ENCODE measurements at places on chromosomes 7 and 10.
A peak's percentile ranks its signal among the peaks of the same experiment; 100 is the strongest.

DNA sequence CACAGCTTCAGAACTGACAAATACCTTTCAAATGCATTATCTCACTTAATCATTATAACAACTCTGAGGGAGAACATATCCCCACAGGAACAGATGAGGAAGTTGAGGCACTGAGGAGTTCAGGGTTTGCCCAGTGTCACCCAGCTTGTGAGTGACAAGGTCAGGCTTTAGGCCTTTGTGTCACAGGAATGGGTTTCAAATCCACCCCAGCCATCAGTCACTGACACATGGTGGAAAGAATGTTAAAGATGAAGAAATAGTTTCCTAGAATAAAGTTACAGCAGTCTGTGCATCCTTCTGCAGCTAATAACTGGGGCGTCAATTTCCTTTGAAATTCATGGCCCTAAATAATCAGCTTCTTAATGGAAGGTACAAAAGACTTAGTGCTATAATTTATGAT, 37.8 kb downstream of the SGCE start:
- no peak for DNase-seq

DNA sequence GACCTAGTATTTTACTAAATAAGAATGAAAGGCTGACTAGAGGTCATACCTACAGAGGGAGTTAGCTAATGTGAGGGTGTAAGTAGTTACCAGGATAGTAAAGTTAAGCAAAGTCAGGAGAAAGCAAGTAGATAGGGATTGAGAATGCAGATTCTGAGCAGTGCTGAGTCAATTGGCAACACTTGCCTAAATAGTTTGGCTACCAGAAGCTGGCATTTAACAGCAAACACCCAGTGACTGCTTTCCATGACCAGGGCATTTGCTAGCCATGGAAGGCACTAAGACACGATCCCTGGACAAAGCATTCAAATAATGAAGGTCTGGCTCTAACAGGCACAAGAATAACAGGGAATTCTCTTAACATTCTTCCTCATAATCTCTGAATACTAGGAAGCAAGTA, 25.9 kb downstream of the TNKS2 start:
- DNase-seq, result no peak

GRCh38 chr10:93416824-93417223, 65.3 kb downstream of the MYOF start:
- no peak for DNase-seq

- DNase-seq, result no peak
Measured at GRCh38 chr10:108901781-108902618, 1021.3 kb downstream of the XPNPEP1 start.

DNA sequence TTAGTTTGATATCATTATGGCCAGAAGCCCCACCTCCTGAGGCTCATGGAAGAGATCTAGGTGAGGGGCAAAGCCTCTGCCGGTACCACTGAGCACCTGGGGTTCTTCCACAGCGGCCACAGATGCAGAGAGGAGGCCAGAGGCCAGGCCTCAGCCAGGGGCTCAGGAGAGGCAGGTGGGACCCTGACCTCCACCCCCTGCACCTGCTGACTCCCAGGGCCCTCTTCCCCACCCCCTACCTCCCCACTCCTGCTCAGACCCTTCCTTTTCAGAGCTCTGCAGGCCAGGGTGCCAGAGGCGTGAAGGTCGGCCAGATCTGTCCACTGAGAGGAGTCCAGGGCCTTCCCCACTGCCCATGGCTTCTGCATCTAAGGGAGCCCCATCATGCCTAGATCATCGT, 178.7 kb upstream of the PPP2R2D start:
- no peak for DNase-seq

DNA sequence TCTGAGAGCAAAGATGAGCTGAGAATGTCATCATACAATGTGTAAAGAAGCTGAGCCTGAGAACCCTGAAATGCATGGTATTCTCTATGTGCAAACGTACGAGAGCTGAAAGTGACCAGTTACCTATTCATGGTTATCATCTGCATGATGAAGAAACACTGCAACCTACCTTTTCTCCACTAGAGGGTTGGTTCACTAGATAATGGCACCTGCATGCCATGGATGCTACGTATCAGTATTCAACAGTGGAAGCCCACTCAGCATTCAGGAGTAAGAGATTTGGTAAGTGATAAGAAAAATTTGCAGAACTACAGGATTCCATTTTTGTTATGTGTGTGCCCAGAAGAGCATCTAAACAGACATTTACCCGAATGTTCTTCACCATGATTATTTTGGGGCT, 145.4 kb downstream of the PTPRN2 start:
- DNase-seq, result peak; percentile 52

DNA sequence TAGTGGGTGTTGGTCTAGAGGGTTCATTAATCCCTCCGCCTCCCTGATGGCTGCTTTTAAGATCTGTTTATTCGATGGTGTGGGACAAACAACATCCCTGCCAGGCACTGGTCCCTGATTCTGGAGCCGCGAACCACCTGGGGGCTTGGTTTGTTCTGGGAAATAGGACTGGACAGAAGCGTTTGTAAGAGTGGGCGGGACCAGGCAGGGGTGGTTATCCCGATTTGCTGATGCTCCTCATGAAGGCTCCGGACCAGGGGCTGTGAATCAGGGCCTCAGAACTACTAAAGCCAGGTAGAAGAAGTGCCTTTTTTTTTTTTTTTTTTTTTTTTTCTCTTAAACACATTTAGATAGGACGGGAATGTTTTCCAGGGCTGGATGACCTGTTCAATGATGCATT, 273.4 kb downstream of the WDR37 start:
- DNase-seq, result no peak

GRCh38 chr10:126387931-126388911, at the start of gene ADAM12:
Gene ADAM12, minus strand, starts transcription at chr10:126388477. Its CDS starts 332 bp downstream, at chr10:126388145.
- DNase-seq, result no peak

DNA sequence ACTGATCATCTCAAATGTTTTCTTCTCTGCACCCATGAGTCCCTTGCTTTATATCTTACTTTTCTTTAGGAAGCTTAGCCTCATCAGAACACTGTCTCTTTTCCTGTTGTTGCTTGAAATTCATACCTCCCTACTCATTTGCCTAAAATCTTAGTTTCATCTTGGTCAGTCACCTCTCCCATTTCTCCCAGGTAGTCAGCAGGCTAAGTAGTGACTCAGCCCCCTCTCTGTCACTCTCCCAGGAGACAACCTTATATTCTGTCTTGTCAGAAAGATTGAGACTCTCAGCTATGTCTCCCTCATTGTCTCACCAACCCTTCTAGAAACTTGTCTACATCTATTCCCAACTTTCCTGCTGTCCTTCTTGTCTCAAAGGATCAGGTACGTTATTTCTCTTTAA, 280.9 kb downstream of the BBS9 start:
- no peak for DNase-seq

- no peak for DNase-seq
Measured at GRCh38 chr7:84105586-84105985, 89.0 kb downstream of the SEMA3A start.

DNA sequence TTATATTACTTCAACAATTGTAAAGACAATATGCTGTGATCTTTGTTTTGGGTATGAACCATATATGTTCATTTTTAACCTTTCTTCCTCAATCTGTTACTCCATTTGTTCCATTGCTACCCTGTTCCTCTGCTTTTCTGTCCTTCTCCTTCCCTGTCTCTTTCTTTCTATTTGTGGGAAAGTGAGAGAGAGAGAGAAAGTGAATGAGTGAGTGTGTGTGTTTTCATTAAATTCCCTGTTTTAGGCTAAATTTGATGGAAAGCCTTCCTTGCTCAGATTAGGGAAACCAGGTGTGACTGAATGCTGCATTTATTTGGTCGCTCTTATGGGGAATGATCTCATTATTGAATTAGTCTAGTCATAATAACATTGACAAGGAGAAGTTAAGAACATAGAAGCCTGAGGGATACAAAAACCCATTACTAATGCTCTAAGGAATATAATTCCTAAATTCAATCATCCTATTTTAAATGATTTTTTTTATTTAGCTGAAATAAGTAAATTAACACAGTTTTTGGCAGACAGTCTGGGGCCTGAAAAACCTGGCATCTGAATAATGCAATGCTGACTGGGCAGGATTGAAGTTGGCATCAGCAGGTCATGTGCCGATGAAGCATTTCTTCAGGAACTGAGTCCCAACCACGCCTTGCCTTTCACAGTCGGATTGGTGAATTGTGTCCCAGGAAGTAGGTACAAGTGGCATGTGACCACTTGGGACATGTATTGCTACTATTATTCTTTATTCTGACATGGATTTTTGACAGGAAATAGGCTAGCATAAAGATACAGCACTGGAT, 117.6 kb upstream of the LRGUK start:
- DNase-seq, result no peak

- no peak for DNase-seq
Measured at GRCh38 chr10:75108684-75109458, 2.6 kb upstream of the SAMD8 start.

- no peak for DNase-seq
Measured at GRCh38 chr10:97255512-97256293, 36.7 kb downstream of the ARHGAP19 start.

DNA sequence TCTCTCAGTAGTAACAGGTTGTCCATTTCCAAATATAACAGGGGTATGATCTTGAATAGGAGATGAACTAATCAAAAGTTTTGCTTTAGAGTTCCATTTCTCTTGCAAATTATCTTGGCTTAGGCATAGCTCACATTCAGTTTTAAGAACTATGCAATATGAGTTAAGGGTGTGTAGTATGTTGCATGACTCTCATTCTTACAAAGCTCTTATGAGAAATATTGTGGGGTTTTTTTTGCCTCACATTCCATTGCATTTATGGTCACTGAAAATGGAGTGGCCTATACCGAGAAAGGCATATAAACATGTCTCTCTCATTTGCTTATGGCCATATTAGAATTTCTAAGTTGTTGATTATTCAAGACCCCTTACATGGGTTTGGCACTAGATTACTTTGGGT, 48.5 kb upstream of the LAMB1 start:
- no peak for DNase-seq

GRCh38 chr7:8516976-8517375, 83.6 kb downstream of the NXPH1 start:
- DNase-seq, result no peak

DNA sequence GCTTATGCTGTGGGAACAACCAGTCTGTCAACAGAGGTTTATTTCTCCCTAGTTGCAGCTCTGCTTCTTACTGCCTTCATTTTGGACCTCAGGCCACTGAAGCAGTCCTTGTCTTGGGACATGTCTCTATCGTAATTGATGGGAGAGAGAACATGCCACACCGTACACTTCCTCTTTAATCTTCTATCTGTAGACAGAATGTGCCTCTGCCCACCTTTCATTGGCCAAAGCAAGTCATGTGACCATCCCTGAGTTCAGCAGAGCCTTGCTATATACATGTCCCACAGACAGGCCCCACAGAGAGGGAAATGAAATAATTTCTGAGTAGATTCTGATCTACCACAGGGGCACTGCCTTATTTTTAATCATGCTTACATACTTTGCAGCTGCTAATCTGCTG, 98.0 kb downstream of the KCND2 start:
- peak; percentile 82 for DNase-seq

- no peak for DNase-seq
Measured at GRCh38 chr10:85857305-85857704, 509.3 kb downstream of the GRID1 start.

DNA sequence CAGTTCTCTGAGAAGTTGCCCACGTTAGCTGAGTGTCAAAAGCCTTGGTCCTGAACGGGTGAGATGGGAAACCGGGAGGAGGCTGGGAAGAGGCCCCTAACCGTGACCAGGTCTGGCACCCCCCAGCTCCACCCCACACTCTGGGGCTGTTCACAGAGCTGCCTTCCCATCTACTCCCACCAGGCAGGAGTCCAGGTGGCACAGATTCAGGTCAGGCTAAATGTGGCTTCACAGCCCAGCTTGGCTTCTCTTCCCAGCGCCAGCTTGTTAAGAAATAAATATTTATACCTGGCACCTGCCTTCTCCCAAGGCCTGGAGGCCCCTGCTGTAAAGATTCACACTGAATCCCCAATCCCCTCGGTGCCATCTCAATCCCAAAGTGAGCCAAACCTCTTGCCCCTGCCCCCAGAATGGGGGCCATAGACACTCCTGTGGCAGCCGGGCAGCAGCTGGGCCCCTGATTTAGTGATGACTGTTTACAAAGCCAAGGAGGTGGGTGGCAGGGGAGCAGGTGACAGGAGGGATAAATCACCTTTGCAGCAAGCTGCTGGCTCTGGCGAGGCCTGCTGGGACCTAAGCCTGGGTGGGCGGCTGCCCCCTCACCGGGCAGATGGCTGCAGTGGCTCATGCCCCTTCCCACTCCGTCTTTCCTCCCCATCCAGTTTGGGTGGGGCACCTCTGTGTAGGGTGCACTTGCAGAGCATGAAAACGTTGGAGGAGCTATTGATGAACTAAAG, 72.5 kb downstream of the GOLGA7B start:
- DNase-seq, result no peak

GRCh38 chr10:78727251-78727650, 341.5 kb upstream of the ZMIZ1 start:
- no peak for DNase-seq

DNA sequence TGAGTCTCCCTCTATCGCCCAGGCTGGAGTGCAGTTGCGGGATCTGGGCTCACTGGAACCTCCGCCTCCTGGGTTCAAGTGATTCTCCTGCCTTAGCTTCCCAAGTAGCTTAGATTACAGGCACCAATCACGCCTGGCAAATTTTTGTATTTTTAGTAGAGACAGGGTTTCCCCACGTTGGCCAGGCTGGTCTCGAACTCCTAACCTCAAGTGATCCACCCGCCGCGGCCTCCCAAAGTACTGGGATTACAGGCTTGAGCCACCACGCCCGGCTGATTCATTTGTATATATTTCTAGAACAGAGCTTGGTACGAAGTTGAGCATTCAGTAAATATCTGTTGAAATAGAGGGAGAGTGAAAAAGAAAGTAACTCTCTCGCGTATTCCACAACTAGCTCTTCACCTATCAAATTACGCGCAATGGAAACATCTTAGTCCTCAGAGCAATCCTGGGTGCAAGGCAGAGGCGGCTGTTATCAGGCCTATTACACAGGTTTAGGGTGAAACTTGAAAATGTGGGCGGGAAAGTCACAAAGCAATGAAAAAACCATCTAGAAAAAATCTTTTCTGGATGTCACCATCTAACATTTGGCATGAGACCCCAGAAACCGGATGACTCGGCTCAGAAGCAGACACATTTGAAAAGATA, 707 bp upstream of the GHITM start:
- no peak for DNase-seq

- DNase-seq, result no peak
Measured at GRCh38 chr10:42883993-42884983, 101.7 kb downstream of the BMS1 start.

- no peak for DNase-seq
Measured at GRCh38 chr10:32417911-32418547, 27.9 kb upstream of the CCDC7 start.

DNA sequence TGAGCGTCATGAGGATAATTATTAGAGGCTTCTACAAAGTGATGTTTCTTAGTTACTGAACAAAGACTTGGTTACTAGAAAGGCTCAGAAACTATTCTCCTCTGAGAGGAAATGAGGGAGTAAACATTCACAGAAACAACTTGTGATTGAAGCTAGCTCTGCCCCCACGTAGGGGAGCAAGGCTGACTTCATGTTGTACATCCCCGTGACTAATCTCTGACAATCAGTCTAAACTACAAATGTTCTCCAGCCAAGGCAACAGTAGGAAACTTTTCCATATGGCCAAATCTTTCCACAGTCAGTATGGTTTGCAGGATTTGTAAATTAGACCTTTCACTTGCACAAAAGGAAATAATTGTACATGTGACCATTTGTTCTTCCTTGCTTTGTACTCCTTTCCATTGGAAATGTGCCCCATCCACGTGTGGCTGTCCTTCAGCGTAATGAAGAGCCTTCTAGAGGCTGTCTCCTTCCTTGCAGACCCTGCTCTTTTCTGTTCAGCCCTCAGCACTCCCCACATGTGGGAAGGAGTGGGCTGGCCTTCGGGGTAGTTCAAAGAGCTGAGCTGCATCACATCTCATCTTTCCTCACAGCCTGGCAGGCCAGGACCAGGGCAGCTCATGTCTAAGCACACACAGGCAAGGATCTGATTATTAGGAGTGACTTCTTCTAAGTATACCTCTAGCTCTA, 93.5 kb downstream of the PCGF5 start:
- DNase-seq, result no peak

All from NAMALWA (cell line).